ENCODE measurements at places on chromosomes 16 and 17.
A peak's percentile ranks its signal among the peaks of the same experiment; 100 is the strongest.

GRCh38 chr17:248337-249235, 67.1 kb upstream of the DOC2B start:
- no peak for DNase-seq

GRCh38 chr17:1438593-1439083, 17.4 kb downstream of the CRK start:
- peak; percentile 94 for DNase-seq

- DNase-seq: no peak
Measured at GRCh38 chr17:31562376-31562840, 170.9 kb downstream of the RAB11FIP4 start.

- DNase-seq: no peak
Measured at GRCh38 chr17:74113326-74113725, 90.2 kb upstream of the RPL38 start.

- DNase-seq: no peak
Measured at GRCh38 chr17:16909472-16910246, 62.3 kb downstream of the TNFRSF13B start.

Measured in amniotic epithelial cell (primary cell).